Stimulated activated CD4-positive, alpha-beta T cell treated with anti-CD3 and anti-CD28 coated beads, Interleukin-12 subunit alpha, Interleukin-12 subunit beta, amount 100 ng/mL, for 48 hours (primary cell): ENCODE measurements at places on chromosomes 2 and 18.

GRCh38 chr2:25032901-25033300, 9.0 kb upstream of the EFR3B start:
- DNase-seq = no peak

- DNase-seq = no peak
Measured at GRCh38 chr18:36012891-36013290, 40.4 kb downstream of the RMP24 start.

GRCh38 chr2:97653473-97653872, 7.6 kb downstream of the COX5B start:
- DNase-seq = no peak

DNA sequence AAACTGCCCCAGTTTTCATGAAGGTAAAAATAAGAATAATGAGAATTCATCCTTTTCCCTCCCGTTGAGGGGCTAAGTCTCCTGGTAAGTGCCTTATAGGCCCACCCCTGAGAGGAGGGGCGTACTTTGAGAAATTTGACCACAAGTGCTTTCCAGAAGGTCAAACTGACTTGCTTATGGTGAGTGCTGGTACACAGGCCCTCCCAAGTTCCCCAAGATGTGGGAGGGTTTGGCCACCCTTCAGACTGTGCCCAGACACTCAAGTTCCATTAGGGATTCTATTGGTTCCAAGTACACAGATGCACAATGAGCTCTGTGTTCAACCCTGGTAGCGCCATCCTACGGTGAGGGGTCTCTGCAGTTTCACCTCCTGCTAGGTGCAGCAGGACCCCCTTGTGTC, 205.1 kb downstream of the CTIF start:
- DNase-seq = no peak

DNA sequence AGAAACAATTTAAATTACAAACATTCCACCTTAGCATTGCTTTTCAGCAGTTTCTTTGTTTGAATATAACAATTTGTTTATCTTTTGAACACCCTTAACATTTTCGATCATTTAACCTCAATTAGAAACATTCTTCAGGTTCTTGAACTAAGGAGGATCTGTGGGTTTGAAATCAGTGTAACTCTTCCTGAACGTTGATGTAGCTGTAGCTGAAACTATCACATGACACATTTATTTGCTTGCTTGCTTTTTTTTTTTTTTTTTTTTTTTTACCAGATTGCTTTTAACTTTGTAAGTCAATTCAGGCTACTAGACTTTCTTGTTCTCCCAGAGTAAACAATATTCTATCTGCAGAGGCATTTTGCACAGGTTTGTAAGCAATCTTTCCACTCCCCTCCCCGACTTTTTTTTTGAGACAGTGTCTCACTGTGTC, 47.6 kb downstream of the GPD2 start:
- DNase-seq = no peak

DNA sequence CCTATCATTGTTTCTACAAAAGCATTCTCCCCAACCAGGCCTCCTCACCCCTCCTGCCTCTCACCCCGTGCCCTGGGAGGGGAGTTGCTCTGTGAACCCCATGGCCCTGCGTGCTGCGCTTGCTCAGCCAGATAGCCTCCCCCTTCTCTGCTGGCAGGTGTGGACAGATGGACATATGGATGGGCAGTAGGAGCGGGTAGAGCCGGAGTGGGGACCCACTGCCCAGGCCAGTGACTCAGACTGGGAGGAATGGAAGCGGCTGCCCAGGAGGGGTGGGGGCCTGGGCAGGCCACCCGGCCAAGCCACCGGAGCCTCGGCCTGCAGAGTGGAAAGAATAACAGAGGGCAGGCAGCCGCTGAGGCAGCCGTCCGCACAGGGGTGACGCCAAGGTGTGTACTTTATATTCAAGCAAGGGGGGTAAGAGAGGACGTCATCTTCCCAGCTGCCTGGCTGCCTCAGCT, 8.7 kb downstream of the CYP26B1 start:
- DNase-seq = no peak
